ENCODE measurements at places on chromosomes 7 and 10.

DNA sequence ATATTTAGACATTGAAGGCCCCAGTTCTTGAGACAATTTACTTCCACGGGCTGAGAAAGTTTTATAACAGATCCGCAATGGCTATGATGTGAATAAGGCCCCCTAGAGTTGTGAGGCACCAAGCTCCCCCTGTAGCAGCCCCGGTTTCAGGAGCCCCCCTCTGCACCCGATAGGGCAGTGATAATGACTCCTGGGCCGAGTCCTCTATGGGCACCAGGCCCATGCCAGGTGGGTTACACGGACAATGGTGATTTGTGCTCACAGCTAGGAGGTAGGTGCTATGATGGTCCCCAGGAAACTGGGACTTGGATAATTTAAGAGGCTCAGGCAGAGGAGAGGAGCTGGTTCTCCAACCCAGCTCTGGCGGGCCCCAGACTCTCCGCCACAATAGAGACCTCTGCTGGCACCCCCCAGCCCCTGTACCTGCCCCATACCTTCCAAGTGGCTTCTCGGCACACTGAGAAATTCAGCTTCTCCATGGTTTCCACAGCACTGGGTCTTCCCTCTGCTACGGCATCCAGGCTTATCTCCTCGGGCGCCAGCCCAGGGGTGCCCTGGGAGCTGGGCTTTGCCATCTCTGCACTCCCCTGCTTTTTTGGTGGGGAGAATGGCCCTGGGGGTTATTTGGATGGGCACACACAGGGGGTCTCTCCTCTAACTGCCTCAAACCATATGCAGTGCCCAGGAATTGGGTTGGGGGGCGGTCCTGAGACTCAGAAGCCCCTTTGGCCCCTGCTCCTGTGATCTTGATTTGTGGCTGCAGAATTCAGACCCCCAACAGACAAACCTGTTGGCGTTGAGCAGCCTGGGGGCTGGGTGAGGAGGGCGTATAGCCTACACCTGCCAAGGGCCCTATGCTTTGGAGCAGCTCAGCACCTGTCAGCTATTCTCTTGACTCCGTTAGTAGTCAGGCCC lies 12.2 kb upstream of the KCP start:
- DNase-seq, result no peak

GRCh38 chr7:36764929-36765328 lies 40.6 kb upstream of the AOAH start:
- no peak for DNase-seq

GRCh38 chr10:80504158-80504811 lies 33.4 kb upstream of the SH2D4B start:
- DNase-seq, result no peak

DNA sequence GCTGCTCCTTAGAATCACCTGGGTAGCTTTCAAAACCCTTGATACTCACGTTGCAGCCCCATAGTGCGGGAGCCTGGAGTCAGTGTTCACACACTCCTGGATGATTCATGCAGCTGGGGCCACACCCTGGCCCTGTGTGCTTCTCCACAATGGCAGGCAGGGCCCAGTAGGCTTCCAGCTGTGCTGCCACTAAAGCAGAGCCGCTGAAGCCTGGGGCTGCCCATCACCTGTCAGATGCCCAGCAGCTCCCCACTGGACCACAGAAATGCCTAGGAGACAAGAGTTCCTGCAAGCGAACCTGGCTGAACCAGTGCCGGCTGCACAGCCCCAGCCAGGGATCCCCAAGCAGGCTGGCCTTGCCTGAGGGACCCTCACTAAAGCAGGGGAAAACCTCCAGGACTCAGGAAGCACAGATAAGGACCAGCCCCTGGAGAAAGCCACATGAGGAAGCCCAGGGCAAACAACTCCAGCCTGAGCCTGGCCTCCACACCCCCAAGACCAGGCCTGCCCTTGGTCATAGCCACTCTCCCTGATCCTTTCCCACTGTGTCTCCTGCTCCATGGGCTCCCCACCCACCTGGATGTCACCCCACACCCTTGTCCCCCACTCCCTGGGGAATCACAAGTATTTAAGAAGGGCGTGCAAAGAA lies 111.9 kb downstream of the GRID1 start:
- no peak for DNase-seq

GRCh38 chr7:30634193-30634626 lies 39.5 kb downstream of the GARS1 start:
- DNase-seq, result no peak

DNA sequence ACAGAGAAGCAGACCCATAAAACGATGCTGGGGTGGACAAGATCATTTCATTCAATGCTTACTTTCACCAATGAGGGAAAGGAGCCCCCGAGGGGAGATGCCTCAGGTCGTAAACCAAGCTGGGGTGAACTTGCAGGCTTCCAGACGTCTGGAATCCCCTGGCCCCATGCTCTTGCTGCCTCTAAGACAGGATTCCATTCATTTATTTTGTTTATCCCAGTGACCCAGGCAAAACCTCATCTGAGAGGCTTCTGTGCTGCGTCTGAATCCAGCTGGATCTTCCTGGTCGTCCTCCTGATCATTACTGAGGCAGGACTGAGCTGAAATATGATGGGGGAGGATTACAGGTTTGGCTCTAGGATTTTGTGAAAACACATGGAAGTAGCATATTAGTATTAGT lies 182.9 kb downstream of the MYOF start:
- DNase-seq, result no peak

DNA sequence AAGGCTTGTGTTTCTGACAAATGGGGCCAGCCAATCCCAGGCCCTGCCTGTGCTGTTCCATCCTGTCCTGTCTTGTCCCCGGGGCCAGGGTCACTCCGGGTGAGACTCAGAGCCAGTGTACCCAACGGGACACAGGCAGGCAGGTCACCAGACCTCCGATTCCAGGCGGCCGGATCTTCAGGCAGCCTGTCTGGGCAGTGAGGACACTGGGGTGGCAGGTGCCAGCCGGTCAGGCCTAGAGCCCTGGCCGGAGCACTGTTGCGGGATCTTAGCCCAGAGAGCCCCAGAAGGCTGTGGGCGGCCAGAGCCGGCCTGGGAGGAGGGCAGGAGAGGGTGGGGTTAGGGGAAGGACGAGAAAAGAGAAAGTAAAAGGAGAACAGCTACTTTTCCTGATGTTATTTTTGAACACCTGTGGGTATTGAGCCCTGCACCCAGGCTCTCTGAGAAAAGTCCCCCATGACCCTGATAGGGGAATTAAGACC lies 134.3 kb upstream of the TNRC18 start:
- DNase-seq, result no peak

DNA sequence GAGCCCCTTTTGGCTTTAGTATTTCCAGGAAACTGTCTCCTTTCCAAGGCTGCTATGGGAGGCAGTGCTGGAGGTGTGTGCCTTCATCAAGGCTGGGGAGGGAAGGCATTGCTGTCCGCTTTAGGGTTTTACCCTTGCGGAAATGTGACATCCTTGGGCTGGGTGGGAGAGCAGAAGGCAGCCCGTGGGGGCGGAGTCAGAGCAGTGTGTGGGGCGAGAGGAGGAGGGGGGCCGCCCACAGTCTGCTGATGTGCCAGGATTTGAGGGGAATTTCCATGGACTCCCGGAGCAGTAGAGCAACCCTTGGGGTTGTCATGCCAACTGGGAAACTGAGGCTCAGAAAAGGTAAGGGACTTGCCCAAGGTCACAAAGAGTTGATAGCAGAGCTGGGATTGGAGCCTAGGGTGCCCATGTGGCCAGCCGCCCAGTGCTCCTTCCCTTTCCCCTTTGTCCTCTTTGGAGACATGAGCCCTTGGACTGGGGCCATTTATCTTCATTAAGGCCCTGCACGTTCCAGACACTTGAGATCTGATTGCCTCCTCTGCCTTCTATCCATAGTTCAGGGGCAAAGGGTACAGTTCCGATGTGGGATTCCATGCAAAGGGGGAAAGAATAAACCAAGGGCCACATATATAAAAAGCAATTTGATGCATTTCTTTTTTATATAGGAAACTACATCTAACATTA lies 22.2 kb downstream of the TSPAN15 start:
- no peak for DNase-seq

GRCh38 chr7:109901926-109902325 lies 1189.0 kb upstream of the LRRN3 start:
- no peak for DNase-seq

- DNase-seq, result no peak
Observed at GRCh38 chr10:89550509-89550908, 15.1 kb upstream of the SLC16A12 start.

GRCh38 chr7:90629297-90629918 lies 33.3 kb downstream of the CDK14 start:
- no peak for DNase-seq
